Gastroesophageal sphincter (tissue), 4 donors: ENCODE measurements at places on chromosomes 1 and 21. TPM values are rescaled to one million over a fixed set of nuclear protein-coding genes. Genes with fewer than 3 reads are reported as not detected.

GRCh38 chr1:184974056-184974836 lies at the start of gene NIBAN1:
Gene NIBAN1, minus strand, starts transcription at chr1:184974508. Its CDS starts 152 bp downstream, at chr1:184974356.
- ATAC-seq, result peak; percentile 87

- ATAC-seq, result no peak
Observed at GRCh38 chr1:19798486-19799229, 1.1 kb downstream of the TMCO4 start.

- no peak for ATAC-seq
Observed at GRCh38 chr1:22340873-22341272, 110.8 kb upstream of the ZBTB40 start.

GRCh38 chr21:46093668-46094400 lies 4.1 kb upstream of the COL6A2 start:
- no peak for ATAC-seq

DNA sequence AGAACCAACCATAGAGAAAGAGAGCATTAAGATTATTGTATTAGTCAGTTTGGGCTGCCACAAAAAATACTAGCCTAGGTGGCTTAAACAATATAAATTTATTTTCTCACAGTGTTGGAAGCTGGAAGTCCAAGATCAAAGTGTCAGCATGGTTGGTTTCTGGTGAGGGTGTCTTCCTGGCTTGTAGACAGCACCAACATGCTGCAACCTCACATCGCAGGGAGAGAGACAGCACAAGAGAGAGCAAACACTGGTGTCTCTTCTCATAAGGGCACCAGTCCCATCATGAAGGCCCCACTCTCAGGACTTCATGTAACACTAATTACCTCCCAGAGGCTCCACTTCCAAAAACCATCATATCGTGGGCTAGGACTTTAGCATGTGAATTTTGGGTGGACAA lies 30.6 kb upstream of the HAO2 start:
- ATAC-seq, result no peak

DNA sequence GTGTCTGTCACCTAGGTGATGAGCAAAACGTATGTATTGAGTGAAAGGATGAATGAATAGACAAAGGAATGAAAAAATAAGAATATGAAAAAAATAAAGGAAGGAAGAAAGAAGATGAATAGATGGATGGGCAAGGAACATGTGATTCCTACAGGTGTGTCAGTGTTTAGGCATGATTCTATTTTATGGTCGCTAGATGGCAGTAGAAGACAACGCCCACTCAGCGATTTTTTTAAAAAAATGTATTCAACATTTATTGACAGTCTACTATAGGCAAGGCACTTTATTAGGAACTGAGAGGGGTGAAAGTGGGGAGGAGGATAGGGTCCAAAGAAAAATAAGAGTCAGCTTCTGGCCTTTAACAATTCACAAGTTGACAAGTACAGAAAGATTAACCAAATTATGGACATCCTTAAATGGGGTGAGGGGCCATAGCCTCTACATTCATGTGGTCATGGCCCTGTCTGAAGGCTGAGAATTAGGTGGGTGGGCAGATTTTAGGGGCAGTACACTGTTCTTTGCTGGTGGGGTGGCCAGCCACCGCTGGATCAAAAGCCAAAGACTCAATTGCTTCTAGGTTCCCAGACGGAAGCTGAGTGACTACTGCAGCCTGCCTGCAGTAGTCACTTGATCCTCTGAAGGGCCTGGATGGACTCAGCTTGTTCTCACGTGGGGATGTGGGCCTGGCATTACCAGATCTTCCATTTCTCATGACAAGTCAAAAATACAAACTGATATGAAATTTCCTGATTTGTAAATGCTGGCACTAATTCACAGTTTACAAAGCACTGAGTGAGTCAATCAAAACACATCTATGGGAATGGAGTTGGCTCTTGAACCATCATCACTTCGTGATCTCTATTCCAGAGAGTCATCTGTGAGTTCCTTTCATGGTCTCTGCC lies 83.9 kb downstream of the FASLG start:
- ATAC-seq, result no peak

DNA sequence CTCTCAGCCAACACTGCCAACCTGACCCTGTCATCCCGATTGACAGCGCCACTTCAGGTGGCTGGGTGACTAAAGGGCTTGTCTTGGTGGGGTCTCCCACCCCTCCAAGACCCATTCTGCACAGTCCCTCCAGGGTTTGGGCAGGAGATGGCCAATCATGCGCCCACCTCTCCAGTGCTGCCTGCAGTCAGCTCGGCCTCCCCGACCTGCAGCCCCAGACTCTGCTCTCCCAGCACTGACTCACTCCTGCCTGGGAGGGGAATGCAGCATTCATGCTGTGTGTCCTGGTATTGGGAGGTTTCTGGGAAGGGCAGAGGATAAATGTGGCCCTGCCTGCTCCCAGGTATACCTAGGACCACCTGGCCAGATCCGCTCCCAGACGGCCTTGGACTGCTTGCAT lies 9.7 kb downstream of the TMEM81 start:
- ATAC-seq, result no peak

- ATAC-seq, result no peak
Observed at GRCh38 chr21:28641731-28642130, 350.9 kb downstream of the LTN1 start.

GRCh38 chr1:94727846-94728715 lies 92.1 kb upstream of the SLC44A3 start:
- no peak for ATAC-seq

GRCh38 chr1:145785547-145785946 lies 38.3 kb downstream of the RNF115 start:
- no peak for ATAC-seq

DNA sequence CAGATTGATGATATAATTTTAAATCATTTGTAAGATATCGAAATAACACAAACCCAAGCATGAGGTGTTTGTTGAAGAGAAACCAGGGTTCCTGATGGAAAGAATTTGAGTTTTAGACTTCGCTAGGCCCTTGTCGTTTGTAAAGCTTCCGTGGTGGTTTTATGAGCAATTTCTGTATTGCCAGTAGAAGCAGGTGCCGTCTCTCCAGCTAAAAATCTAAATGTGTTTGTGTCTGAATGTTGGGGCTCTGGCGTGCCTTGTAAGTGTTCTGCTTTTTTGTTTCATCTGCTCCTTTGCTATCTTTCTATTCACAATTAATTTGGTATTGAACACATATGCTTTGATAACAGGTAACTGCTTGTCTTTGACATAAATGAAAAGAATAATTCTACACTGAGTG lies 27.5 kb downstream of the CHRM3 start:
- ATAC-seq, result no peak

GRCh38 chr21:14773777-14774345 lies 227.7 kb upstream of the SAMSN1 start:
- no peak for ATAC-seq

GRCh38 chr21:42490720-42491119 lies 5.3 kb downstream of the RSPH1 start:
- ATAC-seq, result no peak

- peak; percentile 93 for ATAC-seq
Observed at GRCh38 chr1:247007511-247008405, at the start of gene ZNF695. Gene ZNF695, minus strand, starts transcription at chr1:247008057. Its CDS starts 149 bp downstream, at chr1:247007908.

- ATAC-seq, result no peak
Observed at GRCh38 chr1:97384294-97384968, 536.4 kb downstream of the DPYD start.

DNA sequence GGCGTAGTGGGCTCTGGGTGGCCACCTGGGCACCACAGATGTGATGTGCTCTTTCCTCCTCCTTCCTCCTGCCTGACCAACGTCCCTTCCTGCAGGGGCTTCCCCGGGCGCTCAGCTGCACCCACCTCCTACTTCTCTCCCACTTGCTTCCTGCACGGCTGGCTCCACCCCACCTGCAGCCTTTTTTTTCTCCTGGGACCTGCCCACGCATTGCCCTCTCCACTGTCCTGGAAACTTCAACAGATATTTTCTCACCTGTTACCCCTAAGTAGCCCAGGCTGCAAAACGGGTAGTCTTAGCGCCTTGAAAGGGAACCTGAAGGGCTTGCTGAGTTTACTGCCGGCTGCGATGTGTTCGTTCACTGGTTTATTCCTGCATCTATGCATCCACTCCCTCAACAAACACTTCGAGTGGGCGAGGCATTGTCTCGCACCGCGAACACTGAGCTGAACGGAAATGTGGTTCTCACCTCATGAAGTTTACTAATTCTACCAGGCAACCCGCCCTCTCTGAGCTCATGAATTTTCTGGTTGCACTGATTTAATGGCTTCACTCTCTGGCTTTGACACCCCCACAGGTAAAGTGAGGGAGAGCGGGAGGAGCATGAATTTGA lies 23.6 kb downstream of the ZBTB18 start:
- ATAC-seq, result no peak

- no peak for ATAC-seq
Observed at GRCh38 chr1:58011978-58012377, 534.5 kb downstream of the OMA1 start.

DNA sequence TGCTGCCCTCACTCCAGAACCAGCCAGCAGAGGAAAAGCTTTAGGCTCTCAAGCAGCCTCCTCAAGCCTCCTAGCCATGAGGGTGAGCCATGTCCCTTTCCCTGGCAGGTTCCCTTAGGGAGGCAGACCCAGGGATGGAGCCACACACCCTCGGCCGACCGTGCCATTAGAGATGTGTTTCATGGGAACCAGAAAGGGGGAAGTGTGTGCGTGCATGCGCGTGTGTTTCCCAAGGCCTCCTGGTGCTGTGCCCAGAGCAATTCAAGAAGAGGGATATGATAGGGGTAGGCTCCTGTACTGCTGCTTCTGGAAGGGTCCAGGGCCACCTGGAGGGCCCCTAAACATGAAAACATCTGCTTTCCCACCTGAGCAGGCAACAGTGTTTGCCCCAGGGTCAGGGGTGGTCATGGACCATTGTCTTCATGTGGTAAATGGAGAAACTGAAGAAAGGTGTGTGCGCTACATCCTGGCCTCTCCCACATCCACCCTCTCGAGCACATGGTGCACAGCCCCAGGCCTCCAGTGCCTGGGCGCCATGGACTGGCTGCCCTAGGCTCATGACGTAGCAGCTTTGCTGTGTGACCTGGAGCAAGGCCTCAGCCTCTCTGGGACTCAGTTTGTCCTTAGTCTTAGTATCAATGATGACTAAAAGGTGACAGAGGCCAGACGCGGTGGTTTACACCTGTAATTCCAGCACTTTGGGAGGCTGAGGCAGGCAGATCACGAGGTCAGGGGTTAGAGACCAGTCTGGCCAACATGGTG lies 48.1 kb downstream of the SYF2 start:
- no peak for ATAC-seq

GRCh38 chr1:237858992-237859391 lies 31.7 kb downstream of the ZP4 start:
- no peak for ATAC-seq

- no peak for ATAC-seq
Observed at GRCh38 chr1:192967211-192967877, 91.8 kb downstream of the UCHL5 start.

DNA sequence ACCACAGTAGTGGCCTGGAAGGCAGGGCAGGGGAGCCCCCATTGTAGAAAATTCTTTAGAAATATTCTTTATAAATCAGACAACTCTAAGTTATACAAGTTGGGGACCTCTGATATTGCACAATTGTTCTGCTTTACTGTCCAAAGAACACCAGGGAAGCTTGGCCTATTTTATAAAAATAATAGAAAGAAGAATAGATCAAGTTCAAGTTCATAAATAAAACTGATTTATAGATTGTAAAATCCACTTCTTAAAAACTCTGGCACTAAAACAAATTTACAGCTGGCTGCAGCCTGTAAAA lies 55.0 kb upstream of the GALNT2 start:
- no peak for ATAC-seq

- no peak for ATAC-seq
Observed at GRCh38 chr21:38950435-38951094, 144.8 kb downstream of the ETS2 start.

DNA sequence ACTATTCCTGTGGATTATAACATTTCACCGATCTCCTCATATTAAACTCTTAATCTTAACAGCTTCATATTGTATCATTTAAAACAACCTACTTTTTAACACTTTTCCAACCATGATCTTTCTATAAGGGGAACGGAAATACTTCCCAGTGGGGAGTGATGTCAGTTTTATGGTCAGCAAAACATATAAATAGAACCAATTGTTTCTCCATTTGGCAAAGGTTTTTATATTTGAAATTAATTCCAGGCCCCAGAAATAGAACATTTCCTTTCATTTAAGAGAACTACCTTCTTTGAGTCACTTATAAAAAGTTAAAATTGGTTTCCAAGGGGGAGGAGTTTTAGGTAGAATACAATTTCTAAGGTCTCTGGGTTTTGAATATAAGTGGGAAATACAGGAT lies 189.6 kb downstream of the TGFBR3 start:
- ATAC-seq, result no peak

DNA sequence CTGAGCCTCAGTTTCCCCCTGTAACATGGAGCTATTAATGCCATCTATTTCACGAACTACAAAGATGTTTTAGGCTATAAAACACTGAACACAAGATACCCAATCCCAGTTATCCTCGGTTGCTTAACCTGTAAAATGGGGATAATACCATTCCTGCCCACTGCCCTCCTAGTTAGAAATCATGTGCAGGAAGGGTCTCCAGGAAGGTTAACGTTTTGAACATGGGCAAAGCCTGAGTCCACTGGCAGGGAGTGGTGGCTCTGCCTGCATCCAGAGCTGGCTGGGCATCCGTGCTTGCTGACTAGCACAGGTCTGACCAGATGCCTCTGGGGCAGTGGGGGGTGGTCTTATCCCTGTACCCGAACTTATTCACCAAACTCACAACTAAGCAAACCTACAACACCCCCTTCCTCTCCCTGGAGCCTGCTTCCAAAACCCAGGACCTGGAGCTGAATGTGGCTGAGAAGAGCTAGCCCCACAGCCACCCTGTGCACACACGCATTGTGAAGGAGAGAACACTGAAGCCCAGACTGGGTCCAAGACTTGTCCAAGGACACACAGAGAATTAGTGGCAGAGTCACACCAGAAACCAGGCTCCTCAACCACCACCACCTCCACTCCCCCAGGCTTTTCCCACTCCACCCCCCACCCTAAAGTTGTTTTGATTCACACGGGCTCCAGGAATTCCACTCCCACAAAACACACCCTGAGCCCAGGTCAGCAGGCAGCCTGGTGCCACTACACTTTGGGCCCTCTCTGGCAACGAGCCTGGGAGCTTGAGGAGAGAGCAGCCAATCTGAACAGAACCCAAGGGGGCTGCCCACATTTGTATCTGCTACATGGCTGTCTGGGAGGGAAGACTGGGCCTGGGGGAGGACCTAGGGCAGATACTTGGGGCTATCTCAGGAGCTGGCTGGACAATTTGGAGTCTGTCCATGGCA lies 1.6 kb downstream of the E2F2 start:
- no peak for ATAC-seq

DNA sequence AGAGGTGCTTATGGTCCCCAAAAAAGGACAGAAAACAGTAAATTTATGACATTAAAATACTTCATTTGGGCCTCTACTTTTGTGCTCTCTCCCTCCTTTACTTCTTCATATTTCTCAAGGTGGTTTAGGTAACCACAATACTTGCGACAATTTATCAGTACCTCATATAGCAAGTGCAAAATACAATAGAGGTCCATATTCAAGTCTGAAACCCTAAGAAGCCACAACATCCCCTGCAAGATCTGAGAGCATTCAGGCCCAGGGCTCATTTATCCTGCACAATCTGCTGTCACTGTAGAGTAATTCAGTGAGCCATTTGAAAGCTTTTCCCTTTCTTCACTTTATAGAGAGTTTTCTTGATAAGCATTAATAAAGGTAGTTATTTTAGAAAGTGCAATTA lies 24.2 kb upstream of the ATP6V1G3 start:
- ATAC-seq, result no peak

Gene XCL1
- total RNA-seq, result not detected

Gene BRINP3
- total RNA-seq, result 24.7 TPM

Gene S100A14
- 1.1 TPM for total RNA-seq

Gene KIAA1614
- total RNA-seq, result 11.2 TPM

Gene IL20
- not detected for total RNA-seq

Gene SLC22A15
- total RNA-seq, result 3.6 TPM

Gene RIMKLA
- 5.1 TPM for total RNA-seq

Gene ABCB10
- total RNA-seq, result 18.0 TPM

Gene RGS13
- total RNA-seq, result 0.77 TPM

Gene SORT1
- total RNA-seq, result 110 TPM
